H1 (cell line): ENCODE measurements at places on chromosomes 4 and X. TPM values are rescaled to one million over a fixed set of nuclear protein-coding genes. Genes with fewer than 3 reads are reported as not detected.

Gene CT47B1
- not detected in 2 replicates for polyA plus RNA-seq

Gene BANK1
- 0.33 and 0.59 TPM in 2 replicates for polyA plus RNA-seq

Gene PTPN13
- 11.5 and 12.7 TPM in 2 replicates for polyA plus RNA-seq

Gene FATE1
- 0.12 and 0.27 TPM in 2 replicates for polyA plus RNA-seq
